ENCODE measurements at places on chromosomes 2 and 18.

- H3K27ac ChIP-seq: no peak overlapping the region
- no peak for DNase-seq
- H3K4me3 ChIP-seq: no peak overlapping the region
- H3K36me3 ChIP-seq: no peaks in the 10 kb centered on the region
- H3K27me3 ChIP-seq: no peaks in the 10 kb centered on the region
Observed at GRCh38 chr2:188406414-188406813, 114.7 kb downstream of the GULP1 start.

- no peak overlapping the region for H3K4me3 ChIP-seq
- no peak overlapping the region for H3K27ac ChIP-seq
- DNase-seq: no peak
- no peaks in the 10 kb centered on the region for H3K36me3 ChIP-seq
- no peaks in the 10 kb centered on the region for H3K4me1 ChIP-seq
- no peaks in the 10 kb centered on the region for H3K27me3 ChIP-seq
Observed at GRCh38 chr2:48059975-48060374, 153.7 kb upstream of the FBXO11 start.

GRCh38 chr2:174914853-174915760, 90.1 kb downstream of the CHN1 start:
- H3K27ac ChIP-seq: no peak overlapping the region
- peak; percentile 25 for DNase-seq
- H3K4me1 ChIP-seq: peaks cover 9% of the 10 kb centered on the region

GRCh38 chr2:105721991-105722511, 22.7 kb upstream of the NCK2 start:
- H3K36me3 ChIP-seq: no peaks in the 10 kb centered on the region
- H3K27ac ChIP-seq: no peak overlapping the region
- no peaks in the 10 kb centered on the region for H3K4me1 ChIP-seq
- no peak overlapping the region for H3K4me3 ChIP-seq

- H3K36me3 ChIP-seq: no peaks in the 10 kb centered on the region
- no peak overlapping the region for H3K4me3 ChIP-seq
- no peak for DNase-seq
- no peak overlapping the region for H3K27ac ChIP-seq
Observed at GRCh38 chr2:39530411-39530866, 93.4 kb upstream of the MAP4K3 start.

- no peaks in the 10 kb centered on the region for H3K27me3 ChIP-seq
- no peaks in the 10 kb centered on the region for H3K4me1 ChIP-seq
- no peak overlapping the region for H3K27ac ChIP-seq
- no peaks in the 10 kb centered on the region for H3K36me3 ChIP-seq
Observed at GRCh38 chr2:9654452-9655100, 23.8 kb upstream of the YWHAQ start.

- peaks cover 37% of the 10 kb centered on the region for H3K4me1 ChIP-seq
- no peaks in the 10 kb centered on the region for H3K36me3 ChIP-seq
- peak overlapping the region; percentile 26 for H3K27ac ChIP-seq
- H3K4me3 ChIP-seq: peak overlapping the region; percentile 52
Observed at GRCh38 chr2:233062451-233062850, 2.3 kb downstream of the INPP5D start.

Data from heart left ventricle (tissue), 16 donors.